ENCODE measurements at places on chromosomes 12 and 14. TPM values are rescaled to one million over a fixed set of nuclear protein-coding genes. Genes with fewer than 3 reads are reported as not detected.

The RNASE7 gene
- not detected for total RNA-seq

The DNAJC22 gene
- total RNA-seq: under 0.01 TPM

The NUDT14 gene
- 32.6 TPM for total RNA-seq

The SYT1 gene
- total RNA-seq: 174 TPM

The KRT3 gene
- total RNA-seq: not detected

The PCED1B gene
- 0.41 TPM for total RNA-seq

The JKAMP gene
- total RNA-seq: 57.5 TPM

The AQP2 gene
- total RNA-seq: not detected

The KRT5 gene
- total RNA-seq: not detected

The TMEM52B gene
- not detected for total RNA-seq

The PPP4R3A gene
- total RNA-seq: 119 TPM

The SLC25A47 gene
- total RNA-seq: not detected

The AVPR1A gene
- total RNA-seq: 14.3 TPM

The FAM186B gene
- 0.41 TPM for total RNA-seq

The BATF gene
- total RNA-seq: 0.82 TPM

The TCL1B gene
- not detected for total RNA-seq

The PRIM1 gene
- 31.0 TPM for total RNA-seq

The PLCZ1 gene
- total RNA-seq: not detected

The OTUB2 gene
- total RNA-seq: 4.9 TPM

The FCF1 gene
- 21.2 TPM for total RNA-seq

The POTEM gene
- total RNA-seq: not detected

The AKAP3 gene
- 4.1 TPM for total RNA-seq

The CD163 gene
- total RNA-seq: 1.6 TPM

The TSPAN9 gene
- total RNA-seq: 22.4 TPM

The NPFF gene
- total RNA-seq: not detected

Measured in frontal cortex (tissue), 4 donors.